ENCODE measurements at places on chromosomes 6 and 20.

DNA sequence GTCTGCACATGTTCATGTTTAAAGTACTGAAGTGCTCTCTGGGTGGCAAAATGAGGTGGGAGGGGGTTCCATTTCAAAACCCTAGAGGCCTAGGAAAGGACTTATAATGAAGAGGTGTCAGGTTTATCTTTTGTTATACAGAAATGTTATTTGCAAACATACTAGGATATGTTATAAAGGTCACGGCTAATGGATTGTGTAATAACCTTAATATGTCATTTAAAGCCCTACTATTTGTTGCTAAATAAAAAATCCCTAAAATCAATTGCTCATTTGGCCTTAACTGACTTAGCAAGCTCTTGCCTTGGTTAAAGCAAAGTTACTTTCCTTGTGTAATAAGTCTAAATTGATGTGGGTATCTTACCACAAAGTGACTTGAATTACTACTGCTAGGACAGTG is 8.8 kb downstream of the NKX2-4 start:
- DNase-seq = no peak

DNA sequence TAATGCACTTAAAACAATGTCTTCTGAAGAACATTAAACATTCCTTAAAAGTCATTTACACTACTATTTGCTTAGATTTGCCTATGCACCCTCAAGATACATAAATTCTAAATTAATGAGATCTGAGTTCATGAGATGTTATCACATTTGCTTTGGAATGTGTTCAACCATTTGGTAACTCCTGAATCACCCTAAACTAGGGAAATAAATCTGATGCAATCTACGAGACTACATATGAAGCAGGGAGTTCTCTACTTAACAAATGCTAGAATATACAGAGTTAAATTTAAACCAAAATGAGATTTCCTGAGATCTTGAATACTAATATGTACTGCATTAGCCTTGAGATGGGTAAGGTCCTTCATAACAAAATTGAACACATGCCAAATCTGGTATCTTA is 170.1 kb downstream of the CLIC5 start:
- no peak for DNase-seq

DNA sequence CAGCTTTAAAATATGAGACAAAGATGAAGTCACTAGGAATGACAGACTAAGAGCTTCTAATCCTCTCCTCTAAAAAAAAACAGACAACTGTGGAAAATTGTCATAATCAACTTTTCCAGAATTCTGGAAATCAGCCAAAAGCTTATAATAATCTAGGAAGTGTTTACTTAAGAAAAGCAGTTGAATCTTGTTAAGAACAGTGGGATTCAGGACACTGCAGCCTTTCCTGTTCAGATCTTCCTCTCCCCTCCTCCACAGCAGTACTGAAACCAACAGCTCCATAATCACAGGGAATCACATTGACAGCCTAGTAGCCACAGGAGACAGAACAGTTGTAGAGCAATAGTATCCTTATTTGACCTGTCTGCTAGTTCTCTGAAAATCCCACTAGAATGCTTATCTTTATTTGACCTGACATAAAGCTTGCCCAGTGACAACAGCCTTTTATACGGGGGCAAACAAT is 41.6 kb downstream of the IBTK start:
- DNase-seq = no peak

GRCh38 chr6:31597006-31597405 is 4.2 kb upstream of the NCR3 start:
- DNase-seq = peak; percentile 68

GRCh38 chr20:44186674-44187053 is 324 bp downstream of the JPH2 start:
- DNase-seq = no peak

GRCh38 chr20:54065601-54066038 is 4.8 kb downstream of the BCAS1 start:
- DNase-seq = no peak

DNA sequence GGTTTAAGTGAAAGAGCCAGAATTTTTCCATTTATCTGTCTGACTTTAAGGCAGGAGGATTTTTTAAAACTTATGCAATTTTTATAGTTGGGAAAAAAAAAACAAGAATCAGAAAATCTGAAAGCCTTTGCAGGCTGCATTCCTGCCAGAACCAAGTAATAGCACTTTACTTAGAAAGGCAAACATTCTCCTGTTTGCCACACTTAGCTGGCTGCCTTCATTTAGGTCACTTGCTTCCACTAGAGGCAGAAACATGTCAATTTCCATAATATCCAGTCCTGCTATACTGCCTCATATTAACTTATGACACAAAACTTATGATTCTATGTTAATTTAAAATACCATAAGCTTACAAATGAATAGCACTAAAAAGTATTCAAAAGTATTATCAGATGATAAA is 425.8 kb downstream of the FRK start:
- DNase-seq = no peak

GRCh38 chr20:34163307-34163706 is 51.3 kb upstream of the EIF2S2 start:
- no peak for DNase-seq

GRCh38 chr6:161261325-161261724 is 12.5 kb downstream of the AGPAT4 start:
- DNase-seq = no peak

DNA sequence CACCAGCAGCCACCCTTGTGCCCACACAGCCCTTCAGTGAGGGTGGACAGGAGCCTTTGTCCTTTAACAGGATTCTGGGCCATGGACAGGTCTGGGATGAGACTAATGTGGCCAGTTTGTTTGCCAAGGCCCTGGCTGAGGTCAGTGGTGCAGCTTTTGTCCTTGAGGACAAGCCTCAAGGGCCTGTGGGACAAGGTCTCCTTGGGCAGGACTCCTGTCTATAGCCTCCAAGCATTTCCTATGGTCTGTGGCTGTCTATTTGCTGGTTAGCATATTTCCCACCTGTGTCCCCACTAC is 44.1 kb downstream of the SUN5 start:
- DNase-seq = no peak

- no peak for DNase-seq
Measured at GRCh38 chr6:117266257-117267053, 1.1 kb downstream of the VGLL2 start.

- no peak for DNase-seq
Measured at GRCh38 chr6:157264701-157265100, 58.6 kb downstream of the TMEM242 start.

- peak; percentile 9 for DNase-seq
Measured at GRCh38 chr20:19903168-19903811, 113.9 kb upstream of the NAA20 start.

DNA sequence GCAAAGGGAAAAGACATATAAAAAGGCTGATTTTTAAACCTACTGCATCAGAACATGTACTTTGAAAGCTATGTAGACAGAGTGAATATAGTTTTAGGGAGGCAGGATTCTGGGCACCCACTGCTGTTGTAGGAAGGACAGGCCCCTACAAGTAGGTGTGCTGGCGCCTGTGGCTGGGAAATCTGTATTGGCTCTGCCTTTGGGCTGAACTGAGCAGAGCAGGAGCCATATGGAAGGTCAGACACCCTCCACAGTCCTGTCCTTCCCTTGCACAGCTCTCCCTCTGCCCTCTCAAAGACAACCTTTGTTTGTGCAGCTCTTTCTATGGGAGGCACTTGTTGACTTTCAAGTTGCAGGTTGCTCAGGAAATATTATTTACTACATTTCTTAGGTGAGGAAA is 18.4 kb upstream of the ULBP3 start:
- DNase-seq = no peak

GRCh38 chr6:118705544-118706491 is 54.4 kb upstream of the CEP85L start:
- DNase-seq = peak; percentile 28

- peak; percentile 77 for DNase-seq
Measured at GRCh38 chr6:41682056-41682477, 43.8 kb downstream of the MDFI start.

GRCh38 chr20:54044156-54044555 is 26.2 kb downstream of the BCAS1 start:
- DNase-seq = no peak

DNA sequence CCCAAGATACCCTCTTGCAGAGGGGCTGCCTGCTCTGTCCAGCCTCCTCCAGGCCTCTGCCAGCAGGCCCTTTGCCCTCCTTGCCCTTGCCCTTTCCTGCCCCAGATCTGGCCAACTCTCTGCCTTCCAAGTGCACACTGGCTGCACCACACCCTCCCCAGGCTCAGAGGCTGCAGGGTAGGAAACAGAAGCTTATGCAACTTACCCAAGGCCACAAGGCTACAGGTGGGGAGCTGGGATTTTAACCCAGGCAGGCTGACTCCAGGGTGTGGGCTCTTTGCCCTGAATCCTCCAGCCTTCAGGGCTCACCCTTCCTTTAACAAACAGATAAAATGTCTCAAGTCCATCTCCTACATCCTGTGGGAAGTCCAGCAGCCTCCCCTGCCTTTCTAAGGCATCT is 14.5 kb upstream of the TRAF3IP2 start:
- no peak for DNase-seq

DNA sequence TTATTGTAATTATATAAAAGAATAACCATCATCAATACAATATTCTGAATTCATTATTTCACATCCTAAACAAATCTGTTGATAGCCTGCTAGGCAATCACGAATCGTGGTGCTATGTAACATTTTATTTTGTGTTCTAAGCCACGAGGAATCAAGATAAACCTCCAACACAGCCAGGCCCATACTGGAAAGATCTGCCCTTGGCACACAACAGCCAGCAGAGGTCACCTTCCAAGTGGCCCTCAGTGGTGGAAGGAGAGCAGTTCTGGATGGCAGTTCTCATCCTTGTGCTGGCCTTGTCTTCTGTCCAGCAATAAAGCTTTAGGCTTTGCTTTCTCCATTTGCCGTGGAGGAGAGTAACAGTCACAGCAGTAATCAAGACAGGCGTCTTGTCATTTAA is 13.2 kb downstream of the ZNF831 start:
- DNase-seq = no peak

DNA sequence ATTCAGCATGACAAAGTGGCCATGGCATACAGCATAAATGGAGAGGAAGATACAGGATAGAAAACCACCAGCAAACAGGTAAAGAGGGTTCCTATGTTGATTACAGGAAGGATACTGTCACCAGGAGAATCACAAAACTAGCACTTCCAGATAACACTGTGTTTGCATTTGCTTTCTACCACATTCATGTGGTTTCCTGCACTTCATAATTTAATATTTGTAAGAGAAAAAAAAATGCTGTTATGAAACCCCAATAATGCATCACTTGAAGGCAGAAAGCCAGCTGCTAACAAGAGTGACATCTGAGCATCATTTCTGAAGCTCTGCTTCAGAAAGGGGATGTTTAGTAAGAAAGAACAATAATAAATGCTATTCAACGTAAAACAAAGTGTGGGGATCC is 106.6 kb downstream of the ATXN1 start:
- DNase-seq = peak; percentile 25

DNA sequence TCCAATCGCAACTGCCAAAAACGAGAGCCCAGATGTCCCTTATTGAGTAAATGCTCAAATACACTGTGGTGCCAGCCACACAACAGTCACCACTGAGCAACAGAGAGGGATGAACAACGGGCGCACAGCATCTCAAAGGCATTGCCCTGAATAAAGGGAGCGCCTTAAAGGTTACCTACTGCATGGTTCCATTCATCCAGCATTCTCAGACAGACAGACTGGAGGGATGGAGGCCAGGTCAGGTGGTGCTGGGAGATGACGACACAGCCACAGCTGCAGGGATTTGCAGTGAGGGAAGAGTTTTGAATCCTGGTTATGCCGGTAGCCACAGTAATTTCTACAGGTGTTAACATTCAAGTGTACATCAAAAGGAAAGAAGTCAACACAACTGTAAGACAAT is 615.5 kb upstream of the AGPAT4 start:
- DNase-seq = no peak

DNA sequence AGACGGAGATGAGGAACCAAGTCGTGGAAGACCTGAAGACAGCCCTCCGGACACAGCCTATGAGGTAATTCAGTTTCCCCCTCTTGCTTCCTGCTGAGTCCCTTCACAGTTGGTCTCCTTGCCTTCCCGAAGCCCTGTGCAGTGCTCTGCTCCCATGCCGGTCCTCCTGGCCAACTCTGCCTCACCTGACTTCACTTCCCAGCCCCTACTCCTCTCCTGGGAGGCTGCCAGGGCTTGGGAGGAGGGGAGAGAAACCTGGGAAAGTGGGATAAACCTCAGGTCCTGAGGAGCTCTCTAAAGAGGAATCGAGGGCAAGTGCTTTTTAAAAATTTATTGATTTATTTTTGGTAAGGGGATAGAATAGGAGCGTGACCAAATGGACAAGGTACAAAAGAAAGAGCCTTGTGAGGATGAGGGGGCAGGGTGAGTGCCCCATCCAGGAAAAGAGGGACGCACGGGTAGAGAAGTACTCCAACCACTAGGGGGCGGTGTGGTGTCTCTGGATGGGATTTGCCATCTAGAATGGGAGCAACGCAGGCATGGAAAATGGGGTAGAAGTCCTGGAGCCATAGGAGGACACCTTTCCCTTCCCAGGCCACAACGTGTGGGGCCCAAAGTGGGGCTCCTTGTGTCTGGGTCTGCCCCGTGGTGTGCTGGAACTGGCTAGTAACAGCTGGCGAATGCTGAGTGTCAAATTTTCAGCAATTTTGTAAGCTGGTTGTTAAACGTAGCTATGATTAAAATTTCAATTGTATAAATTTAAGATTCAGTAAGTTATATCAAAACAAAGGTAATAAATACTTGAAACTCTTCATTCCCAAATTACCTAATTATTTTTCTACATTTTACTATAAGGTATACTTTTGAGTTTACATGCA is 69.0 kb downstream of the MOCS1 start:
- DNase-seq = peak; percentile 71

All from CD4-positive, alpha-beta T cell treated with Interleukin-17A for 4 hours (primary cell).